ENCODE measurements at places on chromosomes 13 and 19.

- peak; percentile 51 for DNase-seq
Measured at GRCh38 chr19:32570081-32570785, 10.8 kb upstream of the PDCD5 start.

GRCh38 chr13:113724780-113725315, 34.2 kb upstream of the TMEM255B start:
- no peak for DNase-seq

DNA sequence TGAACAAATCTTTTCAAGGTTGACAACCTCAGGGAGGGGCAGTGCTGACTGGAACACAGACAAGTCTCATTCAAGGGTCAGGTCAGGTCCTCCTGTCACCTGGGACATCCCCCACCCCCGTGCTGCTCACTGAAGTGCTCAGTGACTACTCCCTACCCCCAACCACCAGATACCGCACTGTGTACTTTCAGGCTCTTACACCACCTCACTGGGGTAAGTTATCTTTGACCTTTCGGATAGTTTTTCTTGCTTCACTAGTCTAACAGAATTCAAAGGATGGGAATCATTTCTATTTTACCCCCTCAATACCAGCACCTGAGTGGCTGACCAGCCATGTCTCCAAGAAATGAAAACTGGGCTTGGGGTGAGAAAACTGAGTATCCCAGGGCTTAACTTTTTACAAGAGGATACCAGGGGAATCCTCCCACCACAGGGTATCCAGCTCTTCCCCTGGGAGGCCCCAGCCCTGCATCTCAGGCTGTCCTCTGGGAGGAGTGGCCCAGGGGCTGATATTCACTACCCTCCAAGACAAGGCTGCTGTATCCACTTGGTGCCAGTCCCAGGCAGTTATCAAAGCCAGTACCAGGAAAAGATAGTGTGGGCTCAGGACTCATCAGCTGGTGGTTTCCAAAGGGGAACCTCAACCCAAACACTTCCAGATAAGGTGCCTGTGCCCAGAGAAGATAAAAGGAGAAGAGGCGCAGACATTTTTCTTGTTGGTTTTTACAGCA, 2.1 kb downstream of the ZNF563 start:
- peak; percentile 69 for DNase-seq

DNA sequence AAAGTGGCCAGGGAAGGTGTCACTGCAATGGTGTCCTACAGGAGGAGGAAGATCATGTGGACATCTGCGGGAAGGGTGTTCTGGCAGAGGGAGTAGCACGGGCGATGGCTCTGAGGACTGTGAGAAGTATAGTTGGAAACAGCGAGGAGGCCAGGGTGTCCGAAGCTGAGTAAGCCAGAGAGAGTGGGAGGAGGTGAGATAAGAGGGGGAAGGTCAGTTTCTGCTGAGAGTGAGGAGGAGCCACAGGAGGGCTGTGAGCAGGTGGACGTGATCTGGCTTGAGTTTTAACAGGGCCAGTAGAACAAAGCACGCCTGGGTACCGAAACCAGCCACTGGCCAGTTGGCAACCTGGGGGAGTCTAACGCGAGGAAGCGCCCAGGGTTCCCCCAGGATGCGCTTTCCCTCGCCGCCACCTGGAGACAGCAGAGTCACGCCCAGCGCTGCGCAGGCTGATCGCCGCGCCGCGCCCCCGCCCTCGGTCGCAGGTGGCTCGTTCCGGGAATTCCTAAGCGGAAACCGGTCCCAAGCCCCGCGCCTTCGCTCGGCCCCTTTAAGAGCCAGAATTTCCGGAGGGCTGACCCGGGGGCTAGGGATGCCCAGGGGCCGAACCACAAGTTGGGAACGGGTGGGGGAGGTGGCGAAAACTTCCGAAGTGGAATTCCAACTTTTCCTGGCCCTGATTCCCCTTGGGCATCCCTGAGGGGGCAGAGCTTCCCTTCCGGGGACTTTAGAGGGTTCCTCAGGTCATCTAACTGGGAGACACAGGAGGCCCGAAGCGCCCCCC, 1.1 kb upstream of the LSR start:
- no peak for DNase-seq

- no peak for DNase-seq
Measured at GRCh38 chr19:19399733-19400433, 5.6 kb upstream of the GATAD2A start.

- no peak for DNase-seq
Measured at GRCh38 chr13:74153316-74153715, 19.1 kb upstream of the KLF12 start.

Measured in Jurkat, Clone E6-1 (cell line).